ENCODE measurements at places on chromosomes 6 and 20.

DNA sequence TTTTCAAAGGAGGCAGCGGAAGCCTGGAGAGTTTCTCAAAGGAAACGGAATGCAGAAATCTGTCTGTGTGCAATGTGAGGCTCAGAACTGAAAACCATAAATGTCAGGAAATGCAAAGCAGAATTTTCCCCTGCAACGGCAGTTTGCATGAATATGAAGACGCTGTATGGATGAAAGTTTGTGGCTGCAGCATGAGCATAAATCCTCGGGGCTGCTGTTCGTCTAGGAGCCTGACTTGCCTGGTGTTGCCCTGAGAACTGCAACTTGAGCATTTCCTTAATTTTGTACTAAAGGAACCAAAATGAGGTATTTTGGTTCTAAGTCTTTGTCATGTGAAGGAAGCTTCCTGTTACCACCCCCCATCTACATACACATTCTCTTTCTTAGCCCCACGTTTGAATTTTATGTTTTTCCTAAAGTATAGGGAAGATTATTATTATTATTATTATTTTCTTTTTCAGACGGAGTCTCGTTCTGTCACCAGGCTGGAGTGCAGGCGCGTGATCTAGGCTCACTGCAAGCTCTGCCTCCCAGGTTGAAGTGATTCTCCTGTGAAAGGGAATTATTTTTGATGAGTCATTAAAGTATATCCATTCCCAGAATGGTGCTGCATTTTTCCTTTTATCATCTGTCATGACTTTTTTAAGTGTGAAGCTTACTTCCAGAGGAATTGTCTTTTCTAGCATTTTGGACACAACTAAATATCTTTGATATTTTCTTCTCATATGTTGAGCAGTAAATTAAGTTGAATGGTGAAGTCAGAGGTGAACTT lies 33.1 kb downstream of the MTHFD1L start:
- DNase-seq, result no peak

DNA sequence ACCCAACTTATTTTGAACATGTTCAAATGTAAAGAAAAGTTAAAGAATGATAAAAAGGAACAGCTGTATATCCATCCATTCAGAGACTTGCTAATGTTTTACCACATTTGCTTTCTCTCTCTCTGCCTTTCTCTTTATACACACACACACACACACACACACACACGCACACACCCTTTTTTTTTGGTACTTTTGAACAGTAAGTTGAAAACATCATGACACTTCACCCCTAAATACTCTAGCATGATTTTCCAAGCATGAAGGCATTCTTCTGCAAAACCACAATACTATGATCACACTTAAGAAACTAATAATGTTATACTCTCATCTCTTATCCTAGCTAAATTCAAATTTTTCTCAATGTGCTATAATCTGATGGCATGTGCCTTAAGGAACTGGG lies 192.3 kb downstream of the UTRN start:
- no peak for DNase-seq

- DNase-seq, result no peak
These were observed 724.6 kb downstream of the UTRN start for GRCh38 chr6:145009711-145010110.

DNA sequence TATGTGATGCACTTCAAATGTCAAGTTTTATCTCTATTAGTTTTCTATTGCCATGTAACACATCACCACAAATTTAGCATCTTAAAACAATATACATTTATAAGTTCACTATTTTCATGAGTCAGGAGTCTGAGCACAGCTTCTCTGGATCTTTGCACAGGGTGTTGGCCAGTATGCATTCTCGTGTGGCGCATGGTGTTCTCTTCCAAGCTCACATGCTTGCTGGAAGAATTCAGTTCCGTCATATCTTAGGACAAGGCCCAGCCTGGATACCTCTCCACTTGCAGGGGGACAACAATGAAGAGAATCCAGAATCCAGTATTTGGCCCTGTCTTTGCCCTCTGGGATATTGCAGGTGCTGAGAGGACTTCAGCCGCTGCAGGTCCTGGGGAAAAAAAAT lies 51.0 kb upstream of the ECI2 start:
- no peak for DNase-seq

GRCh38 chr20:37997516-37997915 lies 35.7 kb downstream of the TTI1 start:
- DNase-seq, result no peak

DNA sequence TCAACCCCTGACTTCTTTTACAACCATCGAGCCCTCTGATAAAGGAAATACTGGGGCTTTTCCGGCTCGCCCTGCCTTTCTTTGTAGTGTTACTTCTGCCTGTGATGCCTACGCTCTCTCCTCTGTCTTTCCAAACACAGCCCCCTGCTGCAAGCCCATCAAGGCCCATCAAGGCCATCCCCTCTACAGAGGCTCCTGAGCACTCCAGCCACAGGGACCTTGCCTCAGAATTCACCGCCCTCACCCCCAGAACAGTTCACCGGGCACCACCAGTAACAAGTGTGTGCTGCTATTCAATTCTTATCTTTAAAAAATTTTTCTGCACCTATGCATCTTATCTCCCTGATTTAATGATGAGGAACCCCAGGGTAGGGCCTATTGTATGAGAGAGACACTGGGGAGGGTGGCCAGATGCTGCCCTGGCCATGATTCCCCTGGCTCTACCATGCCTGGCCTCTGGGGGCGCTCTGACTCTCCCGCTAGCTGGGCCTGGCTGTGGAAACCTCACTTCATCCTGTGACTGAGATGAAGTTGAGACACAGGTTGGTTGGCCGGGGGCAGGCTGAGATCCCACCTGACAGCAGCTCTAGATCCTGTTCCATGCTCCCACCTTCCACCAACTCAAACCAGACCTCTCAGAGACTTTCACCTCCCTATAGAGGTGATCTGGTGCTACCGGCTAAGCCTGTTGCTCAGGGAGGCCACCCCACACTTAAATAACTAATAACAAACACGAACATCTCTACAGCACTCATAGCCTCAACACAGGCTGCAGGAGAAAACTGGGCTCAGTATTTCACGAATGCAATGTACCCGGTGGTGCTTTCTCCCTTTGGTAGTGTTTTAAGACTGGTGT lies 19.2 kb upstream of the GLP1R start:
- DNase-seq, result no peak

All from NCI-H187 (cell line).